ENCODE measurements at places on chromosomes 7 and 10.

GRCh38 chr7:51982653-51983052, 666.0 kb upstream of the COBL start:
- no peak for DNase-seq

DNA sequence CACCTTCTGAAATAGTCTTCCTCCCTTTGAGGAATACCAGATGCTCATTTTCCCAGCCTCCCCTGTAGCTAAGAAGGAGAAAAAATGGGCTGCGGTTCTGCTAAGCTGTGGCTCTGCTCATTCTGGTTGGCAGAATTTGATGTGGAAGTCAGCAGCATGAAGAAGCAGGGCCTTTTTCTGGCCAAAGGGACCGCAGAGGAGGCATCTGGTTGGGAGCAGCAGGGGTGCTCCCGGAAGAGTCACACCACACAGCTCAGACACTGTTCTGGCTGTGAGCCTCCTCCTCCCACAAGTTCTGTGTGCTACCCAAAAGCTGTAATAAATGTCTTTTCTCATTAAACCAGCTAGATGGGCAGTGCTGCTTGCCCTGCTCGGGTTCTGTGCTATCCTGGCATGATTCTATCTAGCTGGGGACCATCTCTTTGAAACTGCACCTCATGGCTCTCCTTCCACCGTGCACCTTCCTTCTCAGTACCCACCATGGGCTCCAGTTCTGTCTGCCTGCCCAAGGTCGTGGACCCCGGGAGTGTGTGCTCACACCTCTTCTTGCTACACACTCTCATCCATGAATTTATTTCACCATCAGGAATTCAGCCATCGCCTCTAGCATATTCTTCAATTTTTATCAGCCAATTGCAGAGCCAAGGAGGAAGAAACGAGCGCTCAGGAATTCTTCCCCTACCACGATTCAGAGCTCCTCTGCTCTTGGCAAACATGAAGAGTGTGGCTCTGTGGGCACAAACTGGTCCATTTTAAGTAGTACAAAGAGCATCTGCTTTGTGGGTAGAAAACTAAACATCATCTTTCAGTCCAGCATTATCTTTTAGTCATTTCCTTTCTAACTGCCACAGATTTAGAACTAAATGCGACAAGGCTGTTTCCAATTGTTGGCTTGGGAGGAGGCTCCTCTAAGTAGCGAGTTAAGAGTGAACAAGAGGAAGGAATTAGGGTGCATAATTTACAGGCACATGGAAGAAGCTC, 76.9 kb downstream of the FAM171A1 start:
- DNase-seq, result no peak

DNA sequence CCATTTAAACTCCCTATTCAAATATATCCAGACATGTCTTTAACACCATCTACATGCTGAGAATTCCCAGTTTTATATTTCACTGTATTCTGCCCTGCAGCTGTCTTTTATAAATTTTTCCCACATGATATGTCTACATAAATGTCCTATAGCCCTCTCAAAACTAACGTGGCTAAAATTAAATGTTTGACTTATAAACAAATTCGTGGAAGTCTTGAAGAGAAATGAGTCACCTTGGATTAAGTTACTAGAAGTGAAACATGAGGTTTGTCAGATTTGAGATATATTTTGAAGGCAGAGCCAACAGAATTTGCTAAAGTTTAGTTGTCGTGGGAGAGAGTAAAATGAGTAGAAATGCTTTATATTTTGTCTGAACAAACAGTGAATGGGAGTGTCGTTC, 386.9 kb upstream of the CNTNAP2 start:
- no peak for DNase-seq

GRCh38 chr7:7920481-7920880, 48.1 kb upstream of the GLCCI1 start:
- DNase-seq, result no peak

DNA sequence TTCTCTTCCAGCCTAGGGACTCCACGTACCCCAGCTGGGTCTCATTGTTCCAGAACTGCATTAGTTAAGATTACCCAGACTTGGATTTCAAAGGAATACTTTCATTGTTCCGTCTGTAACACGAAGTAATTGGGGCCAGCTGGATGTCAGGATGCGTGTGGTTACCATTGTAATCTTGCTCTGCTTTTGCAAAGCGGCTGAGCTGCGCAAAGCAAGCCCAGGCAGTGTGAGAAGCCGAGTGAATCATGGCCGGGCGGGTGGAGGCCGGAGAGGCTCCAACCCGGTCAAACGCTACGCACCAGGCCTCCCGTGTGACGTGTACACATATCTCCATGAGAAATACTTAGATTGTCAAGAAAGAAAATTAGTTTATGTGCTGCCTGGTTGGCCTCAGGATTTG, 21.0 kb downstream of the LRRC17 start:
- DNase-seq, result no peak

- DNase-seq, result no peak
Measured at GRCh38 chr10:69657430-69657829, 27.4 kb downstream of the FAM241B start.

- no peak for DNase-seq
Measured at GRCh38 chr7:77504951-77505350, 32.1 kb upstream of the PTPN12 start.

GRCh38 chr7:142323706-142324105, 65.8 kb upstream of the PRSS58 start:
- peak; percentile 20 for DNase-seq

GRCh38 chr7:370259-370625, 80.3 kb downstream of the FOXL3 start:
- no peak for DNase-seq

DNA sequence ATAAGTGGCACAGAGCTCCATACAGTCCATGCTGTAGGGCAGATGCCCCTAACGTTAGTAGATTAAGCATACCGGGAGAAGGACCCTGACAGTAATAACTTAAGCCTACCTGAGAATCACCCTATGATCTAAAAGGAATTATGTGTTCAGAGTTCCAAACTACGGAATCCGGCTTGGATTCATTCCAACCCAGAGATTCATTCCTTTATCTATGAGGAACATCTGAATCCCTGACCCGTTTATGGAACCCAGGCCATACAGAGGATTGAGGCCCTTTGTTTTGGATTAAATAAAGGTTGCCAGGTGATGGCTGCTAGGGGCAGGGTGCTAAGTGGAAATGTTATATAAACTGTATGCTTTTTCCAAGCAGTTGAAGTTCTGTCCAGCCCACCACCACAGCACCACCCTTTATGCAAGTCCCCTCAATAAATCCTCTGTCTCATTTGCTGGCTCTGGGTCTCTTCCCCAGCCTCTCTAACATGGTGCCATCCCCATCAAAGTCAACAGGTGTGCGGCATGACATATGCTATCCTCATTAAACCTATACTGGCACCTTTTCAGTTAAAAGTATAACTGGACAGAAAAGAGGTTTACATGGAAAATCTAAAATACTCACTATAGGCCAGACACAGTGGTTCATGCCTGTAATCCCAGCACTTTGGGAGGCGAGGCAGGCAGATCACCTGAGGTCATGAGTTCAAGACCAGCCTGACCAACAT, 9.1 kb upstream of the ANAPC16 start:
- DNase-seq, result no peak

- DNase-seq, result no peak
Measured at GRCh38 chr7:106327538-106328481, 43.0 kb upstream of the NAMPT start.

GRCh38 chr10:132924046-132924952, 18.1 kb downstream of the CFAP46 start:
- no peak for DNase-seq

GRCh38 chr10:52434734-52435133, 120.7 kb downstream of the DKK1 start:
- DNase-seq, result no peak

DNA sequence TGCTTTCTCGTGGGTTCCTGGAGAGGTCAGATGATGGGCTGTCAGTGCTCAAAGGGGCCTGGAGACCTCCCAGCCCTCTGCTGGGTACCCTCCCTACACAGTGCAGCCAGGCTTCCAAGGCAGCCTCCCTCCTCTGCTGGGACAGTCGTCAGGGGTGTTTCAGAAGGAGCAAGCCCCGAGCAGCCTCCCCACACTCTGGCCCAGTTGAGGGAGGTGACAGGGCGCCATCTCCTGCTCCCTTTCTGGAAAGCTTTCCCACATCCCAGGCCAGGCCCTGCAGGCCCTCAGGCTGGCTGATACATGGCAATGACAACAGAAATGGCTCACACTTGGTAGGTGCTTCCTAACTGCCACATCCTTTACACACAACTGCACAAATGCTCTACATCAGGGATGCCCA, 32.1 kb downstream of the KCNMA1 start:
- DNase-seq, result no peak

GRCh38 chr7:75739796-75740672, 1.3 kb upstream of the HIP1 start:
- no peak for DNase-seq

DNA sequence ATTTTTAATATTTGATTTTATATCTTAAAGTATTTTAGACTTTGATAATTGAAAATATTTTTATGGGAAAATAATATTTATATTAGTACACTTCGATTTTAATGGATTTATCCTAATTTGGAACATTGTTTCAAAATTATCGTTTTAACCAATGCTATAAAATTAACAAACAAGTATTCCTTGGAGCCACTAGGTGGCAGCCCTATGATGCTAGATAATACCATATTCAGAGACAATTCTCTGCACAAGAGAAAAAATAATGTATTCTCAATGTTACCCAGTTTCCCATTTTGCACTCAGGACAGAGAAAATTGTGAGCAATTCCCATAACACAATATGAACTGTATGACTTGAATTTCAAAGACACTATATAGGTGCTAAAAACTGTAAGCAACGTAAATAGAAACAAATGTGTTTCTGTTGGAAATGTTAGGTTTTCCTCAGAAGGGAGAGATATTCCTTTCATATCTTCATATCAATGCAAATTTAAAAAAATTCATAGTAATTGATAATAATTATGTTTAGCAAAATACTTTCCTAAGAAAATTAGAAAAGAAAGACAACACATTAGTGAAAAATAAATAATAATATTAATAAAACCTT, 237.8 kb downstream of the SEMA3E start:
- DNase-seq, result no peak

DNA sequence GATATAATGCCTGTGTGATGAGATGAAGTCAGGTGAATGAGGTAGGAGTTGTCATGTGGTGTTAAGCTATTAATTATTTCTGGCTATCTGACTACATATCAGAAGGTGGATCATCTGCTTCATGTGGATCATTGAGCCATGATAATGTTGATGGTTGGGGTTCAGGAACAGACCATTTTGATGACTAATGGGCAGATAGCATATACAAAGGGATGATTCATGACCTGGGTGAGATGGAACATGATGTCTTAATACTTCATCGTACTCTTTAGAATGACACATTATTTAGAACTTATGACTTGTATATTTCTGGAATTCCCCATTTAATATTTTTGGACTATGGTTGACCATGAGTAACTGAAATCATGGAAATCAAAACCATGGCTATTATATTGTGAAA, 155.1 kb downstream of the OR13A1 start:
- no peak for DNase-seq

DNA sequence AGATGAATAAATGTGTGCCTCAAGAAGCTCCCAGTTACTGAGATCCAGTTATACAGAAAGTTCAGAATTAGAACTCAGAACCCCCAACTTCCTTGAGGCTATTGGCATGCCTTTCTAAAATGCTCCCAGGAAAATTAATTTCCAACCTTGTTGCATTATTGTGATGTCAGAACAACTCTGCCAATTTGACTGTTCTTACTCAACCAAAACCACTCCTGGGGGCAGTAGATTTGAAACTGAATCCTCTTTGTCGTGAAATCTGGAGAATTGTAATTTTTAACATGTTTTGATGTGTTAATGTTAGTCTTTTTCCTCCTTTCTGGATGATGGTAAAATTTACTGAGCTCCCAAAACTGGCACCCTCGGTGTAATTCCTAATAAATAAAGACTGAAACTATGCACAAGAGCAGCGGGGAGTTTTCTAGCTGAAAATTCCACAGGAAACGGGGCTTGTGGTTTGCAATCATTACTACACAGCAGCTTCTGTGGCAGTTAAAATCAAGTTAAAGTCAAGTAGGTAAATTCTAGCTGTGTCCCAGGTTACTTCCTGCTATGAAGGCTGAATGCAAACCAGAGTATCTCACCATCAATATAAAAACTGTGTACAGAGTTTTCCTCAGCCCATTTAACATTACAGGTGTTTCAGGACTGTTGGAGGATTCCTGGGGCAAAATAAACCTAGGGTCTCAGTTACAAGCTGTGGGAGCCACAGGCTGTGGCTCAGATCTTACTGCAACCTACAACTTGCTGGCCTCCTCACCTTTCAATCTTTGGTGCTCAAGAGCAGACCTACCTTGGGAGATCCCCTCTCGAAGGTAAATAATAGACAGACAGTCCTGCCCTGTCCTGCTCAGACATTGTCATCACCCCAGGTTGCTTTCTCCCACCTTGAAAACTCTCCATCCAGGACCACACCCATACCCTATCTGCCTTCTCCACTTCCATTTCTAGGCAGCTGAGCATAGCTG, 156.3 kb upstream of the KMT2E start:
- DNase-seq, result no peak

DNA sequence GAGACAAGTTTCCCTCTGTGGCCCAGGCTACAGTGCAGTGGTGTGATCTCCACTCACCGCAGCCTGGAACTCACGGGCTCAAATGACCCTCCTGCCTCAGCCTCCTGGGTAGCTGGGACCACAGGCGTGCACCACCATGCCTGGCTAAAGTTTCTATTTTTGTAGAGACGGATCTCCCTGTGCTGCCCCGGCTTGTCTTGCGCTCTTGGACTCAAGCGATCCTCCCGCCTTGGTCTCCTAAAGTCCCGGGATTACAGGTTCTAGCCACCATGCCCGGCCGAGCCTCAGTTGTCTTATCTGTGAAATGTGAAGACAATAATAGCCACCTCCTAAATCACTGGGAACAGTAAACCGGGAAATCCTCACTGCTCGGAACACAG, 88.1 kb downstream of the FOXL3 start:
- no peak for DNase-seq

- DNase-seq, result no peak
Measured at GRCh38 chr10:25725917-25726716, 207.9 kb upstream of the MYO3A start.

DNA sequence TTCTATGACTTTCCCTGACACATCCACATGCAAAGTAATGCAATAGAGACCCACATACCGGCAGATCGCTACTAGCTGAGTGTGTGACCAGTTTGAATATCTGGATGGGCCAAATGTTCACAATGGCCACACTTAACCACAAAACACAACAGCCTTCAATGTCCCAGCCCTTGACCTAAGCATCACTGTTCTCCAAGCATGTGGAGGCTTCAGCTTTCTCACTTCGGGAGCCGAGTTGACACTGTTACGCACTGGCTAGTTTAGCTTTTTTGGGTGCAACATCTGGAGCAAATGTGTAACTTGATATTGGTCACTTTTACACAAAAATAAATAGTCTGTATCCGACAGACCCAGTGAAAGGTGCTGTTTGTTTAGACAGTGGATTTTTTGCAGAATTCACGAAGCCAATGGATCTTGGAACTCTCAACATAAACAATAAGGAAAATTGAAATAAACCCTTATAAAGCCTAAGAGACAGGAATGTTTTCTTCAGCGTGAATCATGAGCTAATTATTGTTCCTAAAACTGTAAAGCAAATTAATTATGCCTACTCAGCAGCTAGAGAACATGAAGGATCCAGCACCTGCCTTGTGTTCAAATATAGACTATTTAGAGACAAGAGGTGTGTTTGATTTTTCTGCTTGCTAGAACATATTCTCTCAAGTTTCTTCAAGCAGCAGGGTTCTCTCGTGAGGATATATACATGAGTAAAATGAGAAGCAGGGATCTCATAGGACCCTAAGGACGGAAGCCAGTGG, 117.6 kb upstream of the JCAD start:
- no peak for DNase-seq

GRCh38 chr7:111094419-111094818, 3.5 kb downstream of the LRRN3 start:
- DNase-seq, result no peak

Measured in T-helper 2 cell (primary cell).